ENCODE measurements at places on chromosomes 4 and X. TPM values are rescaled to one million over a fixed set of nuclear protein-coding genes. Genes with fewer than 3 reads are reported as not detected.

The MAGEB1 gene
- not detected for total RNA-seq

The EDNRA gene
- total RNA-seq, result under 0.01 TPM

The SSX1 gene
- total RNA-seq, result not detected

The CT55 gene
- total RNA-seq, result not detected

The GAGE12H gene
- not detected for total RNA-seq

The PDGFRA gene
- 1.2 TPM for total RNA-seq

Measured in vein endothelial cell (primary cell).